ENCODE measurements at places on chromosomes 16 and 17. TPM values are rescaled to one million over a fixed set of nuclear protein-coding genes. Genes with fewer than 3 reads are reported as not detected.

GRCh38 chr16:21088646-21089538 is 61.8 kb downstream of the DNAH3 start:
- no peak for DNase-seq

DNA sequence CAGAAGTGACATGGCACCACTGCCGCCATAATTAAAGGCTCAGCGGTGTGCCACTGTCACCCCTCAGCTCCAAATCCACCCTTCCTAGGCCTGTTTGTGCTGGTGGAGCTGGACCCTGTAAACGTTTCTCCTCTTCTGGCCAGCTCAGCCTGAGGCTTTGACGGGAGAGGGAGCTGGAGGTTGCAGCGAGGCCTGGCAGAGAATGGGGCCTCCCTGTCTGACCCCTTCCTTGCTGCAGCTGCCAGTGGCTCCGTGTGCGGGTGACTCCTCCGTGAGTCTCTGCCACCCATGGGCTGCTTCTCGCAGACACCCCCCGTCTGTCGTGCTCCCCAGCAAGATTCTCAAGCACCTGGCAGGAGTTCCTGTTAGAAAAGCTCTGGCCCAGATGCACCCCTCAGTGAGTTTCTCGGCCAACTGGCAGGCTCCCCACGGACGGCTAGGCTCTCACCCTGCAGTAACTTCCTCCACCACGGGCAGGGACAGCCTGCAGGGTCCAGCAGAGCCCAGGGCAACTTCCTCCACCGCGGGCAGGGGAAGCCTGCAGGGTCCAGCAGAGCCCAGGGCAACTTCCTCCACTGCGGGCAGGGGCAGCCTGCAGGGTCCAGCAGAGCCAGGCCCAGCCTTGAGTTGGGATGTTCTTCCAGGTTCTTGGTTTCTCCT is 4.7 kb upstream of the CHMP6 start:
- DNase-seq: no peak

DNA sequence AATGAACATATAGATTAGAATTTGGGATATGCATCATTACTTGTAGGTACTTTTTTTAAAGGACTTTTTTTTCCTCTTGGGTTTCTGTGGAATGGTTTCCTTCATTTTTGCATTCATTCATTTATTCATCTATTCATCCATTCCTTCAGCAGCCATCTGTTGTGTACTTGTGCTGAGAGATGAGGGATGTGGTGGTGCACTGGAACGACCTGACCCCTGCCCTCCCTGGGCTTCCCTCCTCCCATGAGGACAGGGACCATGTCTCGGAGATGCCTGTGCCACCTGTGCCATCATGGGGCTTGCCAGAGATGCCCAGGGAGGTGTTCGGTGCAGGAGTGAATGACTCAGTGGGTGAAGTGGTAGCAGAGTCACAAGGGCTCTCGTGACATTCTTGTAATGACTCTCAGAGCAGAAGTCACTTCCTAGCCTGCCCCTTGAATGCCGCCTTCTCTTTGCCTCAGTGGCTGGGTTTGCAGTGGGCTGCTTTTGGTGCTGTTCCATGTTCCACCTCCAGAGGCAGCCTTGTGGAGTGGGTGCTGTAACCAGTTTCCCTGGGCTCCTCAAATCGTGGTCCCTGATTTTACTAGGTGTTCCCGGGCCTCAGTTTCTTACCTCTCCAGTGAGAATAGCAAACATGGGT is 43.9 kb downstream of the CLEC16A start:
- DNase-seq: no peak

Gene CTRB2
- total RNA-seq: not detected

Gene PRDM7
- total RNA-seq: not detected

DNA sequence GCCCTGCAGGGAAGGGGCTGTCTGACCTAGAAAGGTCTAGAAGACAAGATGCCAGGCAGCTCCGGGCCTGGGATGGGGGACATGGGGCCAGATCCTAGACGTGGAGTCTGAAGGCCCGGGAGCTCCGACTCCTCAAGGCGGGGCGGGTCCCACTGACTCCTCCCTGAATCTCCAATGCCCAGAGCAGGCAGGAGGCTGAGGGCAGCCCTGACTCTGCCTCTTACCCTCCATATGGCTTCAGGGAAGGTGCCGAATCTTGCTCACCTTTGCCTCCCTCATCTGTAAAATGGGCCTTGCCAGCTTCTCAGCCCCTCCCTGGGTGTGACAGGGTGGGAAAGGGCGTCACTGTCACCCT is 14.8 kb downstream of the VASN start:
- no peak for DNase-seq

GRCh38 chr17:61812747-61813146 is 50.6 kb downstream of the BRIP1 start:
- DNase-seq: no peak

DNA sequence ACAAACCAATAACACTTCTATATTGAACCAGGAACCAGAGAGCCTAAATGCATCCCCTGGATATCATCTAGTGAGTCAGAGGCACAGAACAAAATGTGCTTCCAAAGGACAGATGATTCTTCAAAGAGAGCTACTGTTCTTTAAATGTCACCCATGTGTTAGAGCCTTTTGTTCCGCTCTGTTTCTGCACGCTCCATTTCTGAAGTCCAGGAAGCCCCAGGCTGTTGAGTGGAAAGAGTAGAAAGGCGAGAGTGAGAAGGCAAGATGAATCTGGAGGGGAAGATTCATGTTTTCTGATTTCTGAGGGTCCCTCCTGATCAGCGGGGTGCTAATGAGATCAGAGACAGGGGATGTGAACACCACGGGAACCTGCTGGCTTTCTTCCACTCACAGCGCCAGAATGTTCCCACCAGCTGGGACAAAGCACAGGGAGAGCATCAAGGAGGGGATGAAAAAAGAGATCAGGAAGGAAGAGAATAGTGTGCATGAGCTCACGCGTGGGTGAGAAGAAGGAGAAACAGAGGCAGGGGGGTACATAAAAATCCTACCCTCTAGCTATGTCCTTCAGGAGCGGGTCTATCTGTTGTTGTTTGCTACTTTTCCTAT is 559.9 kb upstream of the HSBP1 start:
- no peak for DNase-seq

DNA sequence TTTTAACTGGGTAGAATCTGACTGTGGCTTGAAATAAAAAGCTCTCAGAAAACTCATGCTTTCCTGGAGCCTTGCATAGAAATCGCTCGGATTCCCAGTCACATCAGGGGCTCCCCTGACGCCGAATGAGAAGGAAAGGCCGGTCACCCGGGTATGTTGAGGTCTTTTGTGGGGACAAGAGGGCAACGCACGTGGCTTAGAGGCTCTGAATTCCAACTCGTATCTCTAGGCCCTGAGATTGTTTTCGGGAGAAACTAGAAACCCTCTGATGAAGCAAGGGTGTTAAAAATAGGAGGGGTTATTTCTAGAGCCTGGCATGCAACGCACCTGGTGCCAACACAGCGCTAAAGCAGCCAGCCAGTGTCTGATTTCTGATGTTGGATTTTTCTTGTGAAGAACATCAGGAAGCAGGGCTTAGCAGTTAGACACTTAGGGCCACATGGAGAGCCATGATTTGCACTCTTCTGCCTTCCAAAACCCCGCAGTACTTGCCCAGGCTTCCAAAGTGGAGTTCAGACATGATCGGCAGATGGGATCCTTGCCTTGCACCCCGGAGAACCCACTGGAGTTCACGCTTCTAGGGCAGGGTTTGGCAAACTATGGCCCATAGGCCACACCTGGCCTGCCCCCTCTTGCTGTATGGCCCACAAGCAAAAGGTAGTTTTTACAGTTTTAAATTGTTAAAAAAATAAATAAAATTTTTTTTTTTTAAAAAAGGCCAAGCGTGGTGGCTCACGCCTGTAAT is 12.6 kb downstream of the CACNG1 start:
- DNase-seq: no peak

Gene PRSS33
- not detected for total RNA-seq

DNA sequence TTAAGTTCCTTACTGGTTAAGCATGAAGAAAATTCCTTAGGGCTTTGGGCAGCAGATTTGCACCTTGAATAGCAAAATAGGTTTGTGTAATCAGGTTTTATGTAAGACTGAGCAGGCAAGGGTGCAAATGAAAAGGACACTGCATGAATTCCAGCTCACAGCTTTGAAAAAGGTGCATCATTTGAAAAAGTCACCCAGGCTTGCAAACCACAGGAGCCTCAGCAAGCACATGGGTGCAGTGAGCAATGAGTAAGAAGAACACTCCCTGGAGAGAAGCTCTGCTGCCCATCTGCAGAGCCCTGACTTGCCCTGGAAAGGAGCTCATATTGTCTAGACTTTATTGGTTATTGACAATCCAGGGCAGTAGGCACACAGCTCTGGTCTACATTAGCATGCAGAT is 165.6 kb upstream of the KCNJ16 start:
- no peak for DNase-seq

- no peak for DNase-seq
These were observed 18.3 kb downstream of the TBC1D16 start for GRCh38 chr17:80017226-80018010.

All from HT-29 (cell line).